ENCODE measurements at places on chromosomes 2 and 18. TPM values are rescaled to one million over a fixed set of nuclear protein-coding genes. Genes with fewer than 3 reads are reported as not detected.

The CNGA3 gene
- not detected for polyA plus RNA-seq

The GALNT14 gene
- polyA plus RNA-seq: not detected

The TLX2 gene
- polyA plus RNA-seq: not detected

The OSBPL6 gene
- polyA plus RNA-seq: 3.7 TPM

The HOXD4 gene
- polyA plus RNA-seq: not detected

The RAMP1 gene
- 100.0 TPM for polyA plus RNA-seq

The MROH2A gene
- not detected for polyA plus RNA-seq

DNA sequence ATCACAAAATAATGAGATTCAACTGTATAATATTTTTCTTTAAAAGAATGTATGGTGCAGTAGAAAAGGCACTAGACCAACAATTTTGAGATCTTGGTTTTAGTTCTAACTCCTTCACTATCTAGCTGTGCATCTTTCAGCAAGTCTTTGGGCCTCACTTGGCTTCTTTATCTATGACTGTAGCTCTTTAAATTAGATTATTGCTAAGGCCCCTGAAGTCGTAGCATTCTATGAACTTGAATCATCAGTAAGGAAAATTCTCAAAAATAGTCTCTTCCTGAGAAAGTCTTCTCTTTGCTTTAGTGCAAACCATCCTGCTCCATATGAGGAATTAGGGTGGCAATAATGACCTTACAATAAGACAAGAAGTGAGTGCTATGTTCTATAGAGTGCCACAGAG lies 140.4 kb downstream of the FTCDNL1 start:
- H3K4me3 ChIP-seq: no peak overlapping the region
- peak; percentile 4 for DNase-seq
- H3K4me1 ChIP-seq: no peaks in the 10 kb centered on the region

DNA sequence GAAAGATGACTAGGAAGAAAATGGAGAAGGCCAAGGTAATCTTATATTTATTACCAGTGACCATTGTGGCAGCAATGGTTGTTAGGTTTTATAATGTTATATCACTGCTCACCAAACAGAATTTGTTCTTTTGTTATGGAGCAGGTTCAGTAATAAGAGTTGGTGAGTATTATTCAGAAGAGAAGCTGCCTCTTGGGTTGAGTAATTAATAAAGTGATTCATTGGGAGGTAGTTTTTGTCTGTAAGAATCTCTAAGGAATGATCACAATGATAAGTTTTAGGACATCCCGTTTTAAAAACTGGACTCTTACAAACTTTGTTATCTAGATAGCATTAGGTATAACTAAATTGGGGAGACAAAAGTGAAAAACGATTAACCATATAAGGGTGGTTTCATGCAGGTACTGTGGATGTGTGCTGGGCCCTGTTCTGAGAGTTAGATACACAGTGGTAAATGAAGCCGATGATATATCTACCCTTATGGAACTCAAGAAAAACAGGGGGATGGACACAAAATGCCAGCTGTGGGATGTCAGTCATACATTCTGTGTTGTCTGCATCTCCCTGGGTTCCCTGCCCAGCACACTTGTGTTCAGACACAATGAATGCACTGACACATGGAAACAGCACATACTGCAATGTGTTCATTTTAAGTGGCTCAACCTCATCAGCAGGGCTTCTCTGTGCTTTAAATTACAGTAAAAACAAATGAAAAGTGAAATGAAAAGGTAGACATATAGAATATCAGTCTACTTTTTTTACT lies 7.5 kb downstream of the MAP4K4 start:
- peaks cover 20% of the 10 kb centered on the region for H3K4me1 ChIP-seq
- DNase-seq: peak; percentile 26
- H3K27ac ChIP-seq: peak overlapping the region; percentile 92

GRCh38 chr2:101195871-101196661 lies 44.9 kb upstream of the TBC1D8 start:
- H3K36me3 ChIP-seq: no peaks in the 10 kb centered on the region
- no peak overlapping the region for H3K4me3 ChIP-seq

DNA sequence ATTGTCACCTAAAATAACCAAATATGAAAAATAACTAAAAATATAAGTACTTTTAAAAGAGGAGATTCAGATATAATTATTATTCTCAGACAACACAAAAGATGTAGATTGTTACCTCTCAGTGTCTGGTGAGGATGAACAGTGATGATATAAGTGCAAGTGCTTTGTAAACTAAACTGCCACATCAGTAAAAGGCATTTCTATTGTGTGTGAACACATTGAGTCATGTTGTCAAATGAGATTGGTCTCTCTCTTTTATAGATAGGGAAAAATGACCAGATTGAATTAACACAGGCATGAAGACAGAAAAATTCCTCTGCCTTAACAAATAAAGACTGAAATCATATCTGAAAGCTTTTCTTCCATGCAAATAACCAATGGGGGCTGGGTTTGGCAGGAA lies 182.4 kb upstream of the TMEFF2 start:
- H3K36me3 ChIP-seq: no peaks in the 10 kb centered on the region
- H3K4me3 ChIP-seq: no peak overlapping the region
- H3K27me3 ChIP-seq: no peaks in the 10 kb centered on the region
- DNase-seq: no peak
- no peak overlapping the region for H3K27ac ChIP-seq

GRCh38 chr2:184566716-184567115 lies 31.6 kb upstream of the ZNF804A start:
- no peak overlapping the region for H3K4me3 ChIP-seq
- H3K27me3 ChIP-seq: no peaks in the 10 kb centered on the region
- H3K4me1 ChIP-seq: no peaks in the 10 kb centered on the region
- DNase-seq: no peak

DNA sequence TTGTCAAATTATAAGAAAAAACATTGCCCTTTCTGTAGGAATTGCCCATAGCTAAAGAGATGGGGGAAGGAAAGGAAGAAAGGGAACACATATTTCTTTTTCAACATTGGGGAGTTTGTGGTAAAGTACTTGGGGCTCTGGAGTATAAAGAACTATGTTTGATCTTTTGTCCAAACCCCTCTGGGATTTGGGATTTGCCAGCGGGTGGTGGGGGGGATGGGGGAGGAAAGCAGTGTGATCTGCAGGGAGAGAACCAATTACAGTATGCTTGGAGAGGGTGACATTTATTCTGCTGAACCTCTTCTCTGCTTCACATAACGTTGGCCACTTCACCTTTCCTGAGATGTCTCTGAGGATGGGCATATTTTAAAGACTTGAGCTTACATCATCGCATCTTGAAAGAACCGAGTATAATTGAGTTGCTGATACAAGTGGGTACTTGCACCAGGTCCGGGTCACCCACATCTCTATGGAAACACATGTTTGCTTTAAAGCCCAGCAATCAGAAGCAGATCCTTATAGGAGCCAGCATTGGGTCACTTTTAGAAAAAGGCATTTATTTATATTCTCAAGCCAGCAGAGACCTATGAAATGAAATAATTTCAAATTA lies 73.1 kb downstream of the SPATS2L start:
- H3K4me1 ChIP-seq: peaks cover 46% of the 10 kb centered on the region
- peak overlapping the region; percentile 98 for H3K27ac ChIP-seq

DNA sequence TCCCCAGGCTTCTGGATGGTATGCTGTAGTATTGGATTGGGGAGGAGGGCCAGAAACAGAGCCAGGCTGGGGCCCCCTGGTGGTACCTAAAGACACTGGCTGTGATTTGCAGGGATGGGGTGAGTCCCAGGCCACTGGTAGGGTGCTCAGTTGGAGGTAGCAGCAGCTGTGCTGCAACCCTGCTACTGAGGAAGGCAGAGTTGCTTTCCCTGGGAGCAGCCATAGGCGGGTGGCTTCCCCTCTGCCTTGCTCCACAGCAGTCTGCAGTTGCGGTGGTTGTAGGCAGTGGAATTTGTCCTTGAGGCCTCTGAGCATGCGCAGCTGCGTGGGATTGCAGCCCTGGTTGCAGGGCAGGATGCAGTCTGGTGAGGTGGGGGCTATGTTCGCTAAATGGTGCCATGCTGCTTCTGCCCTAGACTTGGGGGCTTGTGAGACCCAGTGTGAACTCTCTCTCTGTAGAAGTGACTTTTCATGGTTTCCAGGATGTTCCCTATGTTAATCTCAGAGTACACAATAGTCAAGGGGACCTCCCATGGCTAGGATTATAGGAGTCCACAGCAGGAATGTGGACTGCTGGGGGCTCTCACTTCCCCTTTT lies 443.5 kb downstream of the XIRP2 start:
- no peaks in the 10 kb centered on the region for H3K4me1 ChIP-seq
- no peaks in the 10 kb centered on the region for H3K36me3 ChIP-seq
- no peaks in the 10 kb centered on the region for H3K27me3 ChIP-seq
- no peak for DNase-seq

DNA sequence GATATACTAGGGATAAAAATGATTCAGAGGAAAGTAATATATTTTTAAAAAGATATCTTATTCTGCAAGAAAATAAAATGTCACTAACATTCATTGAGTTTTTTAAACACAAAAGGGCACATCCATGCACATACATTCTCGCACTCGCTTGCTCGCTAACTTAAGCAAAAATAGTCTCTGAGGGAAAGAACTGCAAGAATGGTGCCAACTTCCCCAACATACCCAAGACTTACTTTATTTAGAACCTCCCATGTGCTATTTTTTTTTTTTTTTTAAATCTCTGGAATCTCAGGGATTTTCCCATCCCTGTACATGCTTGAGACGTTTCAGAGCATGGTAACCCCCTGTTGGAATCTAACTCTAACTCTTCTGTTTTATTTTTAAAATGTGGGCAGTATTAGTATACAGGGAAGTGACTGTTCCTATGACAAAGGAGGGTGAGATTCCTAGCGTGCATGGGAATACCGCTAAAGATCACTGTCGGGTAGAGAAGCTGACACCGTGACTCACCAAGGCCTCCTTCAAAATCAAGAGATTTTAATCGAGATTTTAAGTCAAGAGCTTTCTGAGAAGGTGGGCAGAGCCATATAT lies 187.9 kb upstream of the ZEB2 start:
- peak; percentile 24 for DNase-seq
- H3K27me3 ChIP-seq: no peaks in the 10 kb centered on the region
- peaks cover 4% of the 10 kb centered on the region for H3K4me1 ChIP-seq
- no peak overlapping the region for H3K27ac ChIP-seq
- H3K36me3 ChIP-seq: no peaks in the 10 kb centered on the region
- no peak overlapping the region for H3K4me3 ChIP-seq

DNA sequence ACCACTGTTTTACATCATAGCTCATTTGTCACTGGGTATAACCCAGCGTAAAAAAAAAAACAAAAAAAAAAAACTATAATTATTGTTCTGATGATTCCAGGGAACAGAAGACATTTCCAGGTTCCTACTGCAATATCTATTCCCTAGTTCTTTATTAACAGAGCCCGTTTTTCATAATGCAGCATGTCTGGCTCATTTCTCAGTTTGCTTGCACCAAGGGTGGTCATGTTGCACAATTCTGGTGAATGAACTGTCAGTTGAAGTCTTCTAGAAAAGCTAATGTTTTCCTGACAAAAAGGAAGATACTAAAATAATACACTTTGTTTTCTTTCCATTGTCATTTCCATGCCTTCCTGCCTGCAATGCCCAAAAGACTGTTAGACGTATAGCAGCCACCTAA lies 180.1 kb downstream of the RDH14 start:
- no peak overlapping the region for H3K27ac ChIP-seq
- no peak overlapping the region for H3K4me3 ChIP-seq
- H3K36me3 ChIP-seq: no peaks in the 10 kb centered on the region
- H3K27me3 ChIP-seq: no peaks in the 10 kb centered on the region
- no peak for DNase-seq
- H3K4me1 ChIP-seq: no peaks in the 10 kb centered on the region

- H3K27ac ChIP-seq: no peak overlapping the region
- H3K4me1 ChIP-seq: peaks cover 9% of the 10 kb centered on the region
- no peak for DNase-seq
- no peak overlapping the region for H3K4me3 ChIP-seq
- no peaks in the 10 kb centered on the region for H3K36me3 ChIP-seq
Measured at GRCh38 chr2:55087501-55087900, 37.2 kb upstream of the RTN4 start.

- no peak overlapping the region for H3K27ac ChIP-seq
- H3K4me1 ChIP-seq: peaks cover 2% of the 10 kb centered on the region
- H3K27me3 ChIP-seq: no peaks in the 10 kb centered on the region
- no peaks in the 10 kb centered on the region for H3K36me3 ChIP-seq
- no peak overlapping the region for H3K4me3 ChIP-seq
Measured at GRCh38 chr2:189369566-189369965, 71.7 kb upstream of the WDR75 start.

GRCh38 chr18:33231474-33232317 lies 208.8 kb downstream of the CCDC178 start:
- DNase-seq: peak; percentile 60
- H3K4me3 ChIP-seq: no peak overlapping the region
- no peaks in the 10 kb centered on the region for H3K36me3 ChIP-seq
- no peak overlapping the region for H3K27ac ChIP-seq
- no peaks in the 10 kb centered on the region for H3K4me1 ChIP-seq

DNA sequence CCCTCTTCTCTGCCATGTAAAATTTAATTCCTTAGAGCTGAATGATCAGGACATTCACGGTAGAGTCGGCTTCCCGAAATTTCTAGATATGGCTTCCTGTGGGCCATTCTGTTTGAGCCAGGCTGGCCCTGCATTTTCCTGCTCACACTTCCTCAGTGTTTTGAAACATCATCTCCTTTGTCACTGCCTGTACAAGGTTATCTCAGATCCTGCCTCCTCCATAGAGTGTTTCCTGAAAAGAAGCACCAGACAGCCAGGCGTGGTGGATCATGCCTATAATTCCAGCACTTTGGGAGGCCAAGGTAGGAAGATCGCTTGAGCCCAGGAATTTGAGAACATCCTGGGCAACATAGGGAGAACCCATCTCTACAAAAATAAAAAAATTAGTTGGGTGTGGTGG lies 43.6 kb downstream of the GRHL1 start:
- no peaks in the 10 kb centered on the region for H3K36me3 ChIP-seq
- no peak overlapping the region for H3K4me3 ChIP-seq
- no peak for DNase-seq
- H3K27ac ChIP-seq: no peak overlapping the region

- no peaks in the 10 kb centered on the region for H3K36me3 ChIP-seq
- H3K4me1 ChIP-seq: no peaks in the 10 kb centered on the region
- no peak for DNase-seq
Measured at GRCh38 chr2:234623521-234623991, 126.7 kb upstream of the ARL4C start.

DNA sequence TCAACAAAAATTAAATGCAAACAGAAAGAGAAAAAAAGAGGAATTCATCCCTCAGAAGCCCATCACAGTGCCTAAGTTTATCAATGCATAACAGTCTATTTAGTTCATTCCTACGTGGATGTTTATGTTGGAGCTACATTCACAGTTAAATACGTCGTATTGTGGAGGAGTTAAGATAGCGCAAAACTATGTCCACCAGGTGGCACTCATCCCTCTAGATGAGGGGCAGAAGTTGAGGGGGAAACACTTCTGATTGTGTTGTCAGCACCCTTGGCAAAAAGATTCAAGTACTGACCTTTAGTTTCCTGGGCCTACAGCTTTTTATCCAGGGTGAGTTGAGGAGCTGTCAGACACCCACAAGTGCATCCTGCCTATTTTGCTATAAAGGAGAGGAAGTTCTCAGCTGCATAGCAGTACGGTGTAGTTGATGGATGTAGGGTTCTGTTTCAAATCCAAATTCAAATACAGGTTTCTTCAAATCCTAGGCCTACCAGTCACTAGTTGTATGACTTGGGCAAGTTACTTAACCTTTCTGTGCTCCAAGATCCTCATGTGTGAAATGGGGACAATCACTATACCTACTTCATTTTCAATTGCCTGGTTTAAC lies 26.8 kb upstream of the MYO1B start:
- H3K36me3 ChIP-seq: no peaks in the 10 kb centered on the region
- H3K4me3 ChIP-seq: no peak overlapping the region
- peak; percentile 92 for DNase-seq
- H3K4me1 ChIP-seq: peaks cover 8% of the 10 kb centered on the region
- H3K27me3 ChIP-seq: no peaks in the 10 kb centered on the region

- H3K27ac ChIP-seq: no peak within 1 kb of the TSS
- peak within 1 kb of the TSS; percentile 24 for H3K4me3 ChIP-seq
- peak; percentile 21 for DNase-seq
- H3K27me3 ChIP-seq: peaks cover 73% of the 10 kb centered on the region
Measured at GRCh38 chr2:25168256-25169072, at the start of gene POMC. Gene POMC (minus strand): TSS chr2:25168580. CDS start chr2:25164772, 3,808 bp downstream.
